ENCODE measurements at places on chromosomes 16 and 17.

GRCh38 chr17:38440614-38441397, 12.5 kb downstream of the ARHGAP23 start:
- DNase-seq, result no peak

DNA sequence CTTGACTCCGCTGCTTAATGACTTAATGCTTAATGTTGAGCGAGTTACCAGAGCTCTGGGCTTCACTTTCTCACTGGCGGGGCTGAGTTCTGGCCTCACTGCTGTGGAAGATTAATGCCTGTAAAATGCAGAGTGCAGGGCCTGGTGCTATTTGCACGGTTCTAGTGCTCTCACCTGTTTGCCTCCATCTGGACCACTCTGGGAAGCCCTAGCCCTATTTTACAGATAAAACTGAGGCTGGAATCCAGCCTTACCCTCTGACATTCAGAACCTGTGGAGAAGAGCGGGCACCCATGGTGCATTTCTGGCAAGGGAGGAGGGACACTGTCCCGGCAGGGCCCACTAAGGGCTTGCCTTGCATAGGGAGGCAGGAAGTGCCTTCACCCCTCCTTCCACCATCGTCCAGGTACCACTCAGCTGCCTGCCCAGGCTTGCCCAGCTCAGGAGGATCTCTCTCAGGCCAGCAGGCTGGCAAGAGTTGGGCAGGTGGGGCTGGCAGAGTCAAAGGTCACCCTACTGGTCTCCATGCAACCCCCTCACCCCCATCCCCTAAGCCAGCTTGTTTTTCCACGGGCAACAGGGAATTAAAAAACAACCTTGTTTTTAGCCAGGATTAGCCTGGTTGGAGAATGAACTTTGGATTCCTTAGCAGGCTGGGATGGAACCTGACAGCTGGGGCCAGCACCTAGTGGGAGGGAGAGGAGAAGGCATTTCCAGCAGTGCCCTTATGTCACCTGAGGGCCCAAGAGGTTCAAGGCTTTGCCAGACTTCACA, 4.1 kb upstream of the UBALD1 start:
- no peak for DNase-seq

GRCh38 chr17:54256401-54256929, 433.7 kb downstream of the KIF2B start:
- DNase-seq, result no peak

DNA sequence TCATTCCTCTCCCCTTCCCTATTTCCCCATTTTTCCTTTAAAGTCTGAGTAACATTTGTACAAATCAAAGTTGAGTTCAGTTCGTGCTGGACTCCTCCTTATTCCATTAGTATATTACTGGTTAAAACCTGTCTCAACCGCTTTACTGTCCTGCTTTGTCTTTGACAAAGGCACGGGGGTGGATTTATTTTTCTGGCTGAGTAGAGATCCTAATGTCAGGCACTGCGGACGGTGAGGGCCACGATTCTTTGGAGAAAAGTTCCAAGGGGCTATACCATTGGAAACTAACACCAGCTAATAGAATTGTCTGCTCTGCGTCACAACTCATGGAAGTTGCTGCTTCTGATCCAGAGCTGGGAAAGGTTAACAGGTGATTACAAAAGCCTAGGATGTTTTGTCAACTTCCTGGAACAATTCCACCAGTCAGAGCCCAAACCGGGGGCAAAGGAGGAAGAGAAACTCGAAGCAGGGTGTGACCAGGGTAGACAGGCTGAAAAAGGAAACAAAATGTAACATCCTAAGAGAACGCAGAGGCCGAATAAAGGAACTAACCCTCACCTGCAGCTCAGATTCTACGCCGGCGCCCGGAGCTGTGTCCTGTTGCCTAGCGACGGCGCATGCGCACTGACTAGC, 12.4 kb downstream of the TAT start:
- no peak for DNase-seq

DNA sequence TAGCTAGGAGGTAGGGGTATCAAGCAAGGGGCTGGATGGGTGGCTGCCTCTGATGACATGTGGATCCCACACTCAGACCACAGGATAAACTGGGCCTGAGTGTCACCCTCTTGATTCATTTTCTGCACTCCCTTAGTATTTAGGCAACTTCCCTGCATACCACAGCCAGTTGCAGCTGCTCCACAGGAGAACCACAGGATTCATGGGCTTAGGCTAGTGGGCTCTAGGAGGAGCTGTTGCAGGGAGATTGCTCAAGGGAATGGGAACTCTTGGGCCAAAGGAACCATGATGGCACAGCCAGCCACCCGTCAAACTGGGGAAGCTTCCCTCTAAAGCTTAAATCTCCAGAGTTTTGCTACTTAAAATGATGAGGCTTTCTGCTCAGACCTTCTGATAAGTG, 269.7 kb upstream of the ASIC2 start:
- no peak for DNase-seq

GRCh38 chr17:44374306-44375195, 10.9 kb upstream of the FAM171A2 start:
- DNase-seq, result no peak

DNA sequence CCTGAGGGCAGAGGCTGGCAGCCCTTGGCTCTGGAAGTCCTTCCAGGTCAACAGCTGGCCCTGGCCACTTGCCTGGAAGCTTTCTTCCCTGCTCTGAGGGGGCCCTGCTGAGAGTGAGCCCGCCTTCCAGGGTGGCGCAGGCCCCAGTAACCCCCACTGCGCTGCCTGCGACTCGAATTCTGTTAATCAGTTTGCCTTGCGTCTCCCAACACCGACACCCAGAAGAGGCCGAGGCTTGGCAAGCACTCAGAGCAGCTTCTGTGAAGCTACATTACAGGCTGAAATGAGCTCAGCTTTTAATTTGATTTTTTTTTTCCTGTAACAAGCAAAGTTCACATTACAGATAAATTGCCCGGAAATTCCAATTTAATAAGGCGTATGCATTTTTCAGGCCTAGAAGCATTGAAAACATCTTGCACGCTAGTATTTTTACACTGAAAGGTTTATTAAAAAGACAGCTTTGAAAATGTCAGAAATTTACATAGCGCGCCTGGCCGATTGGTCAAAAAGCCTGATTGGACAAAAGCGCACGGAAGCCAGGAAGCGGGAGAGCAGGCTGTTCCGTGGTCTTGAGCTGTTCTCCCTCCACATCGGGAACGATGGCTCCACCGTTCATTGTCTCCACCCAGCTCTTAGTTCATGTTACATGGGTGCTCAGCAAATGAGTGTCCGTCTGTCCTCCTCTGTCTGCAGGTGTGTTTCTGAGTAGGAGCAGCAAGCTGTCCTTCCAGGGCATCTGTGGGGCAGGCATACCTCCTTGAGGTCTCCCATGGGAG, 65.5 kb upstream of the HSBP1 start:
- DNase-seq, result no peak

- DNase-seq, result no peak
These were observed 97.7 kb downstream of the ZNF18 start for GRCh38 chr17:11899537-11899942.
